Pancreas (tissue), 10 donors: ENCODE measurements at places on chromosomes 3 and 15. TPM values are rescaled to one million over a fixed set of nuclear protein-coding genes. Genes with fewer than 3 reads are reported as not detected.

Gene DUOXA2
- 17.0 TPM for total RNA-seq

Gene TMEM62
- 8.1 TPM for total RNA-seq

DNA sequence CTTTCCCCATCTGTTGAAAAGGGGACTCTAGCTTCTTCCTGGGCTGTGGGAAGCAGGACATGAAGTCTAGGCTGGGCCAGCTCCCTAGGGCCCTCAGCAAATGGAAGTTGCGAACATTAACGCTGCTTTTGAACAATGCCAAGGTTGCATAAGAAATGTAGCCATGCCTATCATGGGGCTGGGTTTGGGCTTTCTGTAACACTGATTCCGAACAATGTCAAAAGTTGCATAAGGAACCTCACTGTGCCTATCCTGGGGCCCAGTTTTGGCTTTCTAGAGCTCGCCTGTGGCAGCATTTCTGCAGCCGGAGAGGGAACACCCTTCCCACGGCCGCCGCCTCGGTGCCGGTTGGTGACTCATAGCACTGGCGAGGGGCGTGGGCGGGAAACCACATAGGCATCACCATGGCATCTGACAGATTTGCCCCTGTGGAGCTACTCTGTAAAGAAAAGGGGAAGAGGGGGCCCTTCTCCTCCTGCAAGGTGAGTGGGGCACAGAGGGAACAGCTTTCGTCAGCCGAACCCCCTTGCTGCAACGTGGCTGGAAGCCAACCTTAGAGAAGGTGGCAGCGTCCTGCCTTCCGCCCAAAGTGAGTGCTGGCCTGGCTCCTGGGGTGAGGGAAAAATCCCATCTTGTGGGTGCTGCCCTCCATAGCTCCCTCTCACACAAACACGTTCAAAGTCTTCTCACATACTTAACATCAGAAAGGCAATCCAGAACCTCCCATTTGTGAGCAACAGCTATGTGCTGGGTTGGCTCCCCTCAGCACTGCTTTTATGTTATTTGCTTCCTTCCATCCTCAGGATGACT is 46.6 kb upstream of the ATP2B2 start:
- DNase-seq, result no peak

Gene KLHL6
- 4.6 TPM for total RNA-seq

DNA sequence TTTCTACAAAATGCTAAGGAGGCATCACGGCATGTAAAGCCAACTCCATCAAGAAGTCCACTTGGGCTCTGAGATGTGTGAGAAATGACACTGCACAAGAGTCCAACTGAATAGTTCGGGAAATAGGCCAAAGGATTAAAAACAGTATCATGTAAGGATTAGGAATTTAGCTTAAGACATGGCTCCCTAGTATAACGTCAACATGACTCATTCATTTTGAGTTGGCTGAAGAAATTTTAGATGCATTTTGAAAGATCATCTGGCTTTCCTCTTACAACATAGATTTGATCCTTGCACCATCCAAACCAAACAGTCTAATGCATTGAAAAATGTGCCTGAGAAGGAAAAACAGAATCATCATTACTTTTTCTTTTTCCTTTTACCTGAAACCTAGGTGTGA is 109.3 kb upstream of the MME start:
- DNase-seq, result no peak

GRCh38 chr3:19399356-19399755 is 251.0 kb downstream of the KCNH8 start:
- no peak for DNase-seq

Gene BUB1B
- total RNA-seq, result 1.8 TPM
